B cell (primary cell): ENCODE measurements at places on chromosomes 5 and 9. TPM values are rescaled to one million over a fixed set of nuclear protein-coding genes. Genes with fewer than 3 reads are reported as not detected.

The TRIP13 gene
- 1.1 and 1.7 TPM in 2 replicates for total RNA-seq

The SLC6A3 gene
- total RNA-seq = 0.15 and 0.24 TPM in 2 replicates

The SPATA31D4 gene
- not detected in 2 replicates for total RNA-seq

GRCh38 chr9:92720807-92721535 lies 43.7 kb downstream of the BICD2 start:
- peak; percentile 64 for DNase-seq
- H3K36me3 ChIP-seq = peaks cover 82% of the 10 kb centered on the region
- H3K27ac ChIP-seq = peak overlapping the region; percentile 54

The MAMDC2 gene
- not detected in 2 replicates for total RNA-seq

The MTMR12 gene
- total RNA-seq = 29.2 and 29.4 TPM in 2 replicates

The PAEP gene
- not detected in 2 replicates for total RNA-seq

DNA sequence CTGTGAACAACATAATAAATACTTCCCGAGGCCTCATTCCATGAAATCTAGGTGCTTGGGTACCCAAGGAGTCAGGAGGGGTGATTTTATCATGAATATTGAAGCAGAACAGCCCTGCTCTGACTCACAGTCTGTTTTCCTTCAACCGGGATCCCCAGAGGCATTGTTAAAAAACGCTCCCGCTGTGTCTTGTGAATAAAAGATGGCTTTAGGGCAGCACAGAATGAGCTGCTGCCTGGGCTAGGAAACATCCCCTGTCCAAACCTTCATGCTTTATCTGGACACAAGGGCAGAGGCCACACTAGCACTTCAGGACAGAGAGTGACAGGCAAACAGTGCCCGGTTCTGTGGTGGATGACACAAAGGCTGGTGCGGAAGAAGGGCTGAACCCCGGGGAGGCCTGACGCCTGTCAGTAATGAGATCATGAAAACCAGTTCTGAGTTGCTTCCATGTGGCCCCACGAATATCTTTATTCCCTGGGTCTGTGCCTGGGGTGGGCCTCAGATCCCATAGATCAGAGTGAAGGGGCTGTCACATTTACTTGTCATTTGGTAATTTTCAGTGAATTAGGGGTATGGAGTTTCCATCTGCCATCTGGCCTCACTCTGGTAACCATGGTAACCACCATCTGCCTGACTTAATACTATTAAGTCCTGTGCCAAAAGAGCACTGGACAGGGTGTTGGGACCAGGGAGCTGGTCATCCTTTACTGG lies 2.6 kb downstream of the IGFBPL1 start:
- no peak overlapping the region for H3K4me3 ChIP-seq
- no peaks in the 10 kb centered on the region for H3K4me1 ChIP-seq
- no peaks in the 10 kb centered on the region for H3K36me3 ChIP-seq
- no peaks in the 10 kb centered on the region for H3K27me3 ChIP-seq
- H3K27ac ChIP-seq = no peak overlapping the region

The BARHL1 gene
- not detected in 2 replicates for total RNA-seq

- no peak overlapping the region for H3K27ac ChIP-seq
- H3K27me3 ChIP-seq = no peaks in the 10 kb centered on the region
- H3K36me3 ChIP-seq = no peaks in the 10 kb centered on the region
- no peak overlapping the region for H3K4me3 ChIP-seq
Observed at GRCh38 chr9:131927091-131927490, 152.6 kb downstream of the MED27 start.

DNA sequence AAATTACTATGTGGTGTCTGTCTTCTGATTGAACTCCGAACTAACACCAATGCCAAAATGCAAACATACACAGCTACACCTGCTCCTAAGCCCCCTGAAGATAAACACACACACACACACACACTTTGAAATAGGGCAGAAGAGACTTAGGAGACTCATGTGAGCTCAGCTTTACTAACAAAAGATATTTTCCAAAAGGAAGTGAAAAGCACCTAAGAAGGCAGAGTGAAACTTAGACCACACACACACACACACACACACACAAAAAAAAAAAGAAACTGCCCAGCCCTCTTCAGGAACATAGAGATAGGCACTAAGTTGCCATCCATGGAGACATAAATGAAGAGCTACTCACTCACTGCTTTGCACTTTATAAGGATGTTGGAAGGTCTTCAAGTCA lies 45.2 kb upstream of the APC start:
- no peaks in the 10 kb centered on the region for H3K27me3 ChIP-seq
- DNase-seq = no peak
- no peaks in the 10 kb centered on the region for H3K36me3 ChIP-seq
- no peak overlapping the region for H3K4me3 ChIP-seq
- no peaks in the 10 kb centered on the region for H3K4me1 ChIP-seq

DNA sequence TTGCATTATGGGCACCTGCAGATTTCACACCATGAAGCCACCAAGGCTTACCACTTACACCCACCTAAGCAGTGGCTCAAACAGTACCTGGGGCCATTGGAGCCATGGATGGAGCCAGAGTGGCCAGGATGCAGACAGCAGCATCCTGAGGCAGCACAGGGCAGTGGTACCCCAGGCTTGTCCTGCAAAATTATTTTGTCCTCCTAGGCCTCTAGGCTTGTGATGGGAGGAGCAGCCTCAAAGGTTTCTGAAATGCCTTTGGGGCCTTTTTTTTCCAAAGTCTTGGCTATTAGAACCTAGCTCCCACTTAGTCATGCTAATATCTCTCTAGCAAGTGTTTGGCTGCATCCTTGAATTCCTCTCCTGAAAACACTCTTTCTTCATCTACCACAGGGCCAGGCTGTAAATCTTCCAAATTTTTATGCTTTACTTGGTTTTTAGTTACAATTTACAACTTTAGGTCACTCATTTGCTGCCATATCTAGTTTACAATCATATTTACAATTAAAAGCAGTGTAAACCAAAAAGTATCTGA lies 15.7 kb downstream of the TMC1 start:
- no peak for DNase-seq
- H3K27me3 ChIP-seq = no peaks in the 10 kb centered on the region
- no peaks in the 10 kb centered on the region for H3K4me1 ChIP-seq
- H3K27ac ChIP-seq = no peak overlapping the region
- no peaks in the 10 kb centered on the region for H3K36me3 ChIP-seq
